ENCODE measurements at places on chromosomes 1 and 21. TPM values are rescaled to one million over a fixed set of nuclear protein-coding genes. Genes with fewer than 3 reads are reported as not detected.
A peak's percentile ranks its signal among the peaks of the same experiment; 100 is the strongest.

GRCh38 chr1:107782217-107782845 is 182.6 kb downstream of the VAV3 start:
- no peak overlapping the region for H3K27ac ChIP-seq
- DNase-seq = peak; percentile 48
- H3K4me3 ChIP-seq = no peak overlapping the region
- peaks cover 29% of the 10 kb centered on the region for H3K4me1 ChIP-seq
- no peaks in the 10 kb centered on the region for H3K27me3 ChIP-seq
- no peaks in the 10 kb centered on the region for H3K36me3 ChIP-seq

GRCh38 chr1:210301615-210302000 is 27.1 kb upstream of the HHAT start:
- peaks cover 10% of the 10 kb centered on the region for H3K27me3 ChIP-seq
- no peak for DNase-seq
- no peaks in the 10 kb centered on the region for H3K4me1 ChIP-seq
- no peaks in the 10 kb centered on the region for H3K36me3 ChIP-seq
- no peak overlapping the region for H3K4me3 ChIP-seq

GRCh38 chr1:59928996-59929395 is 2.4 kb upstream of the CYP2J2 start:
- peaks cover 11% of the 10 kb centered on the region for H3K4me1 ChIP-seq
- H3K4me3 ChIP-seq = no peak overlapping the region
- DNase-seq = no peak
- no peak overlapping the region for H3K27ac ChIP-seq

- no peaks in the 10 kb centered on the region for H3K36me3 ChIP-seq
- no peaks in the 10 kb centered on the region for H3K27me3 ChIP-seq
- no peaks in the 10 kb centered on the region for H3K4me1 ChIP-seq
- no peak overlapping the region for H3K27ac ChIP-seq
- no peak for DNase-seq
These were observed 532.7 kb upstream of the OLFM3 start for GRCh38 chr1:102529446-102529845.

GRCh38 chr1:58922302-58923089 is 138.6 kb upstream of the JUN start:
- H3K4me1 ChIP-seq = peaks cover 26% of the 10 kb centered on the region
- peak overlapping the region; percentile 81 for H3K27ac ChIP-seq
- no peaks in the 10 kb centered on the region for H3K27me3 ChIP-seq
- no peak overlapping the region for H3K4me3 ChIP-seq

- H3K4me1 ChIP-seq = no peaks in the 10 kb centered on the region
- H3K4me3 ChIP-seq = no peak overlapping the region
- no peak for DNase-seq
- H3K27ac ChIP-seq = no peak overlapping the region
These were observed 46.3 kb downstream of the DAB1 start for GRCh38 chr1:57377339-57378139.

GRCh38 chr1:151472856-151473731 is 13.8 kb upstream of the POGZ start:
- peaks cover 3% of the 10 kb centered on the region for H3K27me3 ChIP-seq
- peak overlapping the region; percentile 59 for H3K4me3 ChIP-seq
- peak; percentile 38 for DNase-seq
- peak overlapping the region; percentile 69 for H3K27ac ChIP-seq

- H3K4me1 ChIP-seq = no peaks in the 10 kb centered on the region
- H3K27me3 ChIP-seq = no peaks in the 10 kb centered on the region
- H3K27ac ChIP-seq = no peak overlapping the region
- DNase-seq = no peak
- H3K36me3 ChIP-seq = no peaks in the 10 kb centered on the region
These were observed 481.0 kb upstream of the ADAMTS5 start for GRCh38 chr21:27447843-27448242.

GRCh38 chr1:154867064-154867825 is 2.8 kb downstream of the KCNN3 start:
- no peaks in the 10 kb centered on the region for H3K36me3 ChIP-seq
- DNase-seq = no peak
- no peak overlapping the region for H3K4me3 ChIP-seq

DNA sequence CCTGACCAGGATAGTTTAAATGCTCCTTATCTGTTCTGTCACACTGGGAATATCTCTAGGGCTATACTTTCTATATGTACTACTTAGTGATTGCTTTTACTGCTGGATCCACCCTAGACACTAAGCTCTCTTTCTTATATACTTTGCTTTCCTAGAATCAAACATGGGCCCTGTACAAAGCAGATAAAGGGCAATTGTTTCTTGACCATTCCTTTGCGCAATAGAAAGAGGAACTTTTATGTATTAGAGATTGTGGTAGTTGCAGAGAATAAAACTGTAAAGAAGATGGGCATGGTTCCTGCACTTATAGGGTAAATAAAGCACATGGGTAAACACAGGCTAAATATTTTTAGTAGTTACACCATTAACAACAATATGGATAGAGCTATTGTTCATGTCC is 58.8 kb downstream of the ATP6V1G3 start:
- no peak for DNase-seq
- H3K36me3 ChIP-seq = no peaks in the 10 kb centered on the region
- H3K27ac ChIP-seq = no peak overlapping the region
- H3K27me3 ChIP-seq = no peaks in the 10 kb centered on the region
- no peaks in the 10 kb centered on the region for H3K4me1 ChIP-seq

DNA sequence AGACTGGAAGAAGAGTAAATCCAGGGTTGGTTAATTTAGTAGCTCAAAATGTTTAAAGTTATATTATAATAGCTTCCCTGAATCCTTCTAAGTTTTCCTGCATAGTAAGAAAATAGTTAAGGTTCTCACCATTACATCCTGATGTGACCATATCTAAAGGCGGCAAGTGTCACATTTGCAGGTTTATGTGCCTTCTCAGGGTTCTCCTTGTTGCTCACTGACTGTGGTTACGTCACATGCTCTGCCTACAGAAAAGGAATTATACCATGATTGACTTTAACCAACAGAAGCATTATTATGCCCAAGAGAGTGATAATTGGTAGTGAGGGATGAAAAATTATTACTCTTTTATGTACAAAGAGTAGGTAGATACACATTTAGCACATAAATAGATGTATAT is 539.8 kb downstream of the PTPRC start:
- no peaks in the 10 kb centered on the region for H3K27me3 ChIP-seq
- H3K36me3 ChIP-seq = no peaks in the 10 kb centered on the region
- no peak for DNase-seq
- H3K4me3 ChIP-seq = no peak overlapping the region
- H3K4me1 ChIP-seq = peaks cover 14% of the 10 kb centered on the region
- H3K27ac ChIP-seq = no peak overlapping the region

- peaks cover 5% of the 10 kb centered on the region for H3K27me3 ChIP-seq
- no peak overlapping the region for H3K4me3 ChIP-seq
- H3K27ac ChIP-seq = no peak overlapping the region
- DNase-seq = no peak
- no peaks in the 10 kb centered on the region for H3K36me3 ChIP-seq
- peaks cover 2% of the 10 kb centered on the region for H3K4me1 ChIP-seq
These were observed 2.6 kb upstream of the DDR2 start for GRCh38 chr1:162629651-162630050.

- no peak for DNase-seq
- peaks cover 72% of the 10 kb centered on the region for H3K4me1 ChIP-seq
- no peaks in the 10 kb centered on the region for H3K27me3 ChIP-seq
- peaks cover 66% of the 10 kb centered on the region for H3K36me3 ChIP-seq
- no peak overlapping the region for H3K27ac ChIP-seq
These were observed 45.7 kb downstream of the LRRC8D start for GRCh38 chr1:89866568-89866967.

GRCh38 chr1:174008269-174008668 is 13.9 kb downstream of the RC3H1 start:
- DNase-seq = no peak
- H3K4me3 ChIP-seq = no peak overlapping the region
- H3K27me3 ChIP-seq = no peaks in the 10 kb centered on the region
- H3K4me1 ChIP-seq = peaks cover 33% of the 10 kb centered on the region

- H3K27me3 ChIP-seq = no peaks in the 10 kb centered on the region
- H3K4me1 ChIP-seq = no peaks in the 10 kb centered on the region
- no peak overlapping the region for H3K4me3 ChIP-seq
- no peak for DNase-seq
- no peak overlapping the region for H3K27ac ChIP-seq
- no peaks in the 10 kb centered on the region for H3K36me3 ChIP-seq
These were observed 40.8 kb downstream of the WNT2B start for GRCh38 chr1:112549590-112549989.

CGN gene
- total RNA-seq = 1.9 TPM

MX2 gene
- total RNA-seq = 10.3 TPM

GBP6 gene
- 0.61 TPM for total RNA-seq

FAM110D gene
- total RNA-seq = not detected

PIK3C2B gene
- 26.6 TPM for total RNA-seq

TRAF3IP3 gene
- 194 TPM for total RNA-seq

HMGB4 gene
- total RNA-seq = not detected

LRRC38 gene
- total RNA-seq = not detected

CRP gene
- total RNA-seq = not detected

Data from activated CD8-positive, alpha-beta T cell treated with anti-CD3 and anti-CD28 coated beads for 36 hours (primary cell).